ENCODE measurements at places on chromosomes 13 and 19.

DNA sequence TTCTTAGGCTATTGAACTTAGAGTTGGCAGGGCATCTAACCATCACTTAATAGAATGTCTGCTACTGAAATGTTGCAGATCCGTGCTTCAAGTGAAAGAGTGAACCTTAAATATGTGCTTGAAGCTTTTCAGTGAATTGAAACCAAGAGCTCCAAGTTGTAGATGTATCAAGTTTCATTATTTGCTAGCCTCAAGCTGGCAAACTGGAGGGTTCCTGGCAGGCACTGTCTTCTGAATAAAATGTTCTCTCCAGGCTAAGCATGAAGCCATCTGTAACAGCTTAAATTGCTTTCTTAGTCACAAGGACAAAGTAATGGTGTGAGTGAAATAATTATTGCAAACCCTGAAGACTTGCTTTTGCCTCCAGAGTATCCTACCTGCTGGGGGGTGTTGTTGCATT, 415.0 kb upstream of the SPRY2 start:
- no peak for DNase-seq

DNA sequence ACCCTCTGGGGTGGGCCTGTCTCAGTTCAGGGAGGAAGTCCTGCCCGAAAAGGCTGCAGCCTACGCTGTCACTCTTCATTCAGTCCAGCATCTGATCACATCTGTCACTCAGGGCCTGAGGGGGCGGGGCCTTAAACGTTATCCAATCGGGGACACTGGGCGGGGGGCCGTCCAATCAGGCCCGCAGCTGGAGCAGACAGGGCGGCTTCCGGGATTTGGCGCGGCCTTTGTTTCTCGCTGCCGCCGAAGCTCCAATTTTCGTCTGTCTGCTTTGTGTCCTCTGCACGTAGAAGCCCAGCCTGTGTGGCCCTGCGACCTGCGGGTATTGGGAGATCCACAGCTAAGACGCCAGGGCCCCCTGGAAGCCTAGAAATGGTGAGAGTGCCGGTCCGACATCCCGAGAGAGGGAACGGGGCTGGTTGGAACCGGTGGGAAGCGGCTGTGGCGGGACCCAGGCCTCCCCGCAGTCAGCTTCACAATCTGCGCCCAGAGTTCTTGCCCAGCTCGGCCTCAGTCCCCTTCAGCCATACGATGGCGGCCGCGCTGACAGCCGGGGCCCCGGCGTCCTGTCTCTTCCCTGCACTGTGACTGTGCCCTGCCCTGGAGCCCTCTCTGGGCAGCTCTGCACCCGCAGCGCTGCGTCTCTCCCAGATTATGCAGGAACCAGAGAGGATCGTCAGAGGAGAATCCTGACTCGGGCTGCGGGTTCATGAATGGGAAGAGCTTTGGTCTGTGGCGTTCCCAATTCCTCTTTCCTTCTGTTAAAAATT, at the start of gene ZNF730:
ZNF730 (plus strand) TSS at position 224 of the 770 bp plus-strand sequence; CDS start at position 373, 149 bp downstream.
- peak; percentile 93 for DNase-seq

GRCh38 chr19:48405850-48406249, 12.4 kb downstream of the GRIN2D start:
- no peak for DNase-seq

DNA sequence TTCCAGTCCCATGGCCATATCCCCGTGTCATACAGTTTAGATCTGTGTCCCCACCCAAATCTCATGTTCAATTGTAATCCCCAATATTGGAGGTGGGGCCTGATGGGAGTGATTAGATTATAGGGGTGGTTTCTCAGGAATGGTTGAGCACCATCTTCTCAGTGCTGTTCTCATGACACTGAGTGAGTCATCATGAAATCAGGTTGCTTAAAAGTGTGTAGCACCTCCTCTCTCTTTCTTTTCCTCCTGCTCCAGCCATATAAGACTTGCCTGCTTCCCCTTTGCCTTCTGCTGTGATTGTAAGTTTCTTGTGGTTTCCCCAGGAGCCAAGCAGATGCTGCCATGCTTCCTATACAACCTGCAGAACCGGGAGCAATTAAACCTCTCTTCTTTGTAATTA, 197.8 kb downstream of the NALCN start:
- no peak for DNase-seq
